ENCODE measurements at places on chromosomes 2 and 18. TPM values are rescaled to one million over a fixed set of nuclear protein-coding genes. Genes with fewer than 3 reads are reported as not detected.
A peak's percentile ranks its signal among the peaks of the same experiment; 100 is the strongest.

- no peaks in the 10 kb centered on the region for H3K27me3 ChIP-seq
- no peak overlapping the region for H3K4me3 ChIP-seq
- H3K36me3 ChIP-seq = no peaks in the 10 kb centered on the region
- DNase-seq = no peak
Measured at GRCh38 chr2:10196110-10196892, 73.8 kb downstream of the RRM2 start.

GRCh38 chr18:48475635-48476549, 62.9 kb upstream of the CTIF start:
- no peaks in the 10 kb centered on the region for H3K36me3 ChIP-seq
- DNase-seq = peak; percentile 67
- no peak overlapping the region for H3K4me3 ChIP-seq
- H3K27ac ChIP-seq = no peak overlapping the region
- no peaks in the 10 kb centered on the region for H3K27me3 ChIP-seq

Gene ACMSD
- total RNA-seq = not detected

Gene WDR75
- total RNA-seq = 54.7 TPM

DNA sequence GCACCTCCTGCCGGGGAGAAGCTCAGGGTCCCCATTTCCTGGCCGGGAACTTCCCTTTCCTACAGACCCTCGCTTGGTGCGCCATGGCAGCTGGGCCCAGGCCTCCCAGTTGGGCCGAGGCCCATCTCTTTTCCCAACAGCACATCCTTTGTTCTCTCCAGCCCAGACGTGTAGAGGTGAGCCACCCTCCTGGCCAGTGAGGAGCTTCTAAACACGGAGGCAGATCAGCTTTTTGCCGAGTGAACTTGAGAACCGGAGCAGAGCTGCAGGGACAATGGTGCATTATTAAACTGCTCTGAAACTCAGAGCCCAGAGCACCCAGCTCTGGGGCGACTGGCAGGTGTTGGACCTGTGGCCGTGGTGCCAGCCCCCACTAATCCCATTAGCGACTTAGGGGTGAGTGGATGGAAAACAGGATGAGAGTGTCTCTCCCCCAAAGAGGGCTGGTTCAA, 25.4 kb downstream of the SH3BP4 start:
- no peak overlapping the region for H3K4me3 ChIP-seq
- peaks cover 76% of the 10 kb centered on the region for H3K4me1 ChIP-seq
- peaks cover 65% of the 10 kb centered on the region for H3K36me3 ChIP-seq
- no peak overlapping the region for H3K27ac ChIP-seq

Gene IGFBP5
- total RNA-seq = not detected

DNA sequence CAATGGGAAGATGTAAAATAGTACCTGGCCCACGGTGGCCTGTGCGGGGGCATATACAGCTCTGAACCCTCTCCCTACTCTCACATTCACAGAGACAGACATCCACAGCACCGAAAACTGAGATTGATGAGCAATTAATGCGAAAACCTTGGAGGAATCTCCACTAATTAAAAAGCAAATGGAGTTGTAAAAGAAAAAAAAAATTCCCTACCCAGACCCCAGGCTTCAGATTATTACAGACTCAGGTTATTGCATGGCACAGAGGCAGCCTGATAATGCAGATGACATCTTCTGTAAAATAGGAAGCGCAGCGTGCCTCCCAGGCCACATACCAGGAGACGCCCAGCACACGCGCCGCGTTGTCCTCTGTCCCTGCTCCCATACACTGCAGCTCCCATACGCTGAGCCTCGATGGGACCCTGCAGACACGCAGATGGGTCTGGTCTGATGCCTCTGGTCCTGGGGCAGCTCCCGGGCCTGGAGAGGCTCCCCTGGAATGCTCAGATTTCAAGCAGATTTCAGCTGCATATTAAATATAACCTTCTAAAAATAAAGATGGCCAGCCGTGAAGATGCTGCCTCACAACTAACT, 496.1 kb upstream of the MYT1L start:
- no peaks in the 10 kb centered on the region for H3K4me1 ChIP-seq
- H3K4me3 ChIP-seq = no peak overlapping the region
- no peaks in the 10 kb centered on the region for H3K36me3 ChIP-seq
- no peak overlapping the region for H3K27ac ChIP-seq
- no peak for DNase-seq

DNA sequence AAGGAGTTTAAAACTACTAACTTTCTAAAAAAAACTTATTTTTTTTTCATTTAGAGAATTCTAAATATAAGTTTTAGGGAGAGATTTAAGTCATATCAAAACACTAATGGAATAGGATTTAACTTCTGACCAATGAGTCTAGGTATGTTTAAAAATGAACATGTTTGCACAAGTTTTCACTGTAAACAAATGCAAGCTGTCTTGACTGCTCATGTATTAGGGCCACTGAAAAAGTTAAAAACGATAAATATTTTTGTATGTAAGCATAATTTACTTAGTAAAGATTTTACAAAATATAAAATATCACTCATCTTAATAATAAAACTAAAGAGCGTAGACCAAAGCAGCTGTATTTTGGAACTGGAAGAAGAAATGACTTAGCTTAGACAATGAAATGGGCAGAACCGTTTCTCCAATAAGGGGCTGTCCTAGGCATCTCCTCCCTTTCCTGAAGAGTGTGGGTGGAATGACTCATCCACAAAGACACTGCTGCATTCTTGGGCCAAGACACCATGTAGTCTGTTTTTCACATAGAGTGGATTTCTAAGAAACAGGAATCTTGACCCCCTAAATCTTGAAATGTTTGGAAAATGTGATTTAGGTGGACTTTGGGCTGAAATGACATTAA, 118.8 kb downstream of the MEP1B start:
- H3K4me1 ChIP-seq = peaks cover 12% of the 10 kb centered on the region
- no peak overlapping the region for H3K4me3 ChIP-seq
- H3K27me3 ChIP-seq = no peaks in the 10 kb centered on the region

Gene TMEM163
- not detected for total RNA-seq

DNA sequence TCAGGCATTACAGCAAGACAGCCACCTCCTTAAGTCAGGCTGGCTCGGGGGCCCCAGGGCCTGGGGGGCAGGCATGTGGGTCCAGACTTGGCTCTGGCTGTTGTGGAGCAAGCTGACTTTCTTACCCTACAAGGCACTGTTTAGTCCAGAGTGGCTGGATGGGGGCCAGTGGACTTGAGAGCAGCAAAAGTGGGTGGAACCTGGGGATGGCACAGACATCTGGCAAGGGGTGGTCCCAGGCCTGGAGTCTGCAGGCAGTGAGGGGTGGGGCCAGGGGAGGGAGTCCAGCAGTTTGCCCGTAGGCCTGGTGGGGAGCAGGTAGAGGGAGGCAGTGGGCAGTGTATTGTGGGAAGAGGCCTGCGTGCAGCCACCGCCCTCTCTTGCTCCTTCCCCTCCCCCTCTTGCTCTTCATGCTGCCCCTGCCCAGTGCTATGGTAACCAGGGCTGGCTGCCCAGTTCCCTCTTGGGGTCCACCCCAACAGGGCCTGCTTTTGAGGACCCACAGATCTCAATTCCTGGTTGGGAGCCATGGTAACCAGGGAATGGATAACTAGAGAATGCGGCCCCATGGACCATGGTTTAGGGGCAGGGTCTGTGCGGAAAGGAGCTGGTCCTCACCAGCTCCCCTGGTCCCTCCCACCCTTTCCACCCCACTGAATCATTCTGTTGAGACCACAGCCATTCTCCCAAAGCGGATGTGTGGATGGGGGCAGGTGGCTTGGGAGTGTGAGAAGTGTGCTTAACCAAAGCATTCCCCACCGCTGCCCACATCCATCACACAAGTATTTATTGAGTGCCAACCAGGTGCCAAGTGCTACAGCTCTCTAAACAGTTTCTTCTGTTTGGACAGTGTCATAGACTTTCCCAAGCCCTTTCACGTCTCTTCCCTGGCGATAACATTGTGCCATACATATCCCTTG, 19.3 kb downstream of the SPEG start:
- 0 out of 2 replicates have a peak, but pooled peaks cover 2% of the 10 kb centered on the region for H3K36me3 ChIP-seq
- peak; percentile 68 for DNase-seq
- no peaks in the 10 kb centered on the region for H3K27me3 ChIP-seq
- H3K4me1 ChIP-seq = peaks cover 22% of the 10 kb centered on the region

GRCh38 chr18:6374935-6375529, 39.7 kb downstream of the L3MBTL4 start:
- H3K27me3 ChIP-seq = no peaks in the 10 kb centered on the region
- no peaks in the 10 kb centered on the region for H3K36me3 ChIP-seq
- peak overlapping the region; percentile 13 for H3K27ac ChIP-seq
- no peak for DNase-seq

DNA sequence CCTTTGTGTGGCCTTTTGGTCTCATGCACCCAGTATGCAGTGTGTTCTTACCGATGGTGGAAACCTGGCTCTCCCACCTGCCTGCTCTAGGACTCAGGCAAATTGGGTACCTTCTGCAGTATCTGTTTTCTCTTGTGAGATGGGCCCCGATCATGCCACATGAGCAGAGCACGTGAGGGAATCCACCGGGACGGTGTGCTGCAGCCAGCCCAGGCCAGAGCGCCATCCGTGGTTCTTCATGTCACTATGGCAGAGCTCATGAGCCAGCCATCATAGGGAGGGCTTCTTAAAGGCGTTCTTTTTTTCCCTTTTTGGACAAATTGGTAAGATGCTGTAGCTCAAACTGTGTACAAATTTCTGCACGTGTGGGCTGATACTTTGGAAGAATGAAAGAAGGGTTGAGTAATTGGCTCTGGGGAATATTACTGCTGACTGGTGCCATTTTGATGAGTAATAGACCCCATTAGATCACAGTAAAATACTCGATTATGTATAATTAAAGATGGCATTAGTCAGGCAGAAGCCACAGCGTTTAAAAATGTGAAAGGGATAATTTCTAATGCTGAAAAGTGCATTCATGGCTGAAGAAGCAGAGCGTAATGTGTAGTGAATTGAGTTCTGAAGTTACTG, 19.2 kb downstream of the SH3RF3 start:
- no peaks in the 10 kb centered on the region for H3K36me3 ChIP-seq
- H3K4me1 ChIP-seq = no peaks in the 10 kb centered on the region
- H3K4me3 ChIP-seq = no peak overlapping the region
- H3K27me3 ChIP-seq = no peaks in the 10 kb centered on the region
- no peak for DNase-seq

Gene GALNT5
- total RNA-seq = 1.7 TPM

Gene SERPINB11
- not detected for total RNA-seq

Gene CCDC68
- not detected for total RNA-seq

DNA sequence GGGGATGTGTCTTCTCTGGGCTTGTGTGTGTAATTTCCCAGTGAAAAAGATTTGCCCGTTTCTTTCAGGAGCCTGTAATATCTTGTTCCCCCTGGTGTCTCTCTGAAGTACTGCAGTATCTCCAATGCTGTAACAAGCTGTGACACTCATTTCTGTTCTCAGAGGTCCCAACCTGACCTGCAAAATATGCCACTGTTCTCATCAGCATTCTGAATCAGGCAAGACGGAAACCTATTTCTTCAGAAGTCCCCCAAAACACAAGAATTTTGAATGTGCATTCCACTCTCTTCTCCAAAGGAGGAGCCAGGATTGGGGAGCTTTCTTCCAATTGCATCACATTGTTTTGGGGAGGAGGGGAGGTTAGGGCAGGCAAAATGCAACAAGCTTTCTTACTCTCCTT, 77.0 kb upstream of the CNGA3 start:
- peak; percentile 19 for DNase-seq
- H3K4me3 ChIP-seq = no peak overlapping the region
- no peaks in the 10 kb centered on the region for H3K36me3 ChIP-seq
- H3K27me3 ChIP-seq = no peaks in the 10 kb centered on the region
- no peaks in the 10 kb centered on the region for H3K4me1 ChIP-seq
- no peak overlapping the region for H3K27ac ChIP-seq

- no peak overlapping the region for H3K27ac ChIP-seq
- peak overlapping the region; percentile 43 for H3K4me3 ChIP-seq
- H3K36me3 ChIP-seq = no peaks in the 10 kb centered on the region
- H3K4me1 ChIP-seq = peaks cover 20% of the 10 kb centered on the region
Measured at GRCh38 chr2:69306393-69306821, 80.6 kb downstream of the GFPT1 start.

GRCh38 chr2:110946902-110947301, 173.8 kb upstream of the BCL2L11 start:
- peaks cover 23% of the 10 kb centered on the region for H3K27me3 ChIP-seq
- no peak for DNase-seq
- no peaks in the 10 kb centered on the region for H3K4me1 ChIP-seq
- H3K36me3 ChIP-seq = no peaks in the 10 kb centered on the region
- no peak overlapping the region for H3K27ac ChIP-seq
- H3K4me3 ChIP-seq = no peak overlapping the region

DNA sequence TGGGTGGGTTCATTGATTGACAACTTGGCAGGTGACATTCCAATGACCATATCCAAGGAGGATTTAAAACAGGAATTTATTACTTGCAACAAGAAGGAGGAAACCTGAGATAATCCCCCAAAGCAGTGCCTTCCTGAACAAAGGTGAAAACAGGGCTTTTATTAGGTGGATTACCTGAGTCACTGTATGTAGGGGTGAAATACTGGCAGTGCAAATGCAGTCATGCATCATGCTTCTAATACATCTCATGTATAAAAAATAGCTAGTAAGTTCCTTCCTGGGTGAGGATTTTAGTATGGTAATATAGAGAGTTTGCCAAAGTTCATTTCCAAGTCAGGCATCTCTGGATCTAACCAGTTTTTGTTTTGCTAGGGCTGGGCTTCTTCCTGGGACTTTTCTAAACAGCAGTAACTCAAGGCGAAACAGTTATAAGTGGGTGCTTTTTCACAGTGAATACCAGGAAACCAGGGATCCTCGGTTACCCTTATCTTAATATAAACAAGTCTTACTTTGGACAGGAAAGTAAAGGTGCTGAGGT, 583.4 kb upstream of the LRRTM1 start:
- no peaks in the 10 kb centered on the region for H3K36me3 ChIP-seq
- H3K27me3 ChIP-seq = no peaks in the 10 kb centered on the region
- DNase-seq = no peak
- no peak overlapping the region for H3K4me3 ChIP-seq

DNA sequence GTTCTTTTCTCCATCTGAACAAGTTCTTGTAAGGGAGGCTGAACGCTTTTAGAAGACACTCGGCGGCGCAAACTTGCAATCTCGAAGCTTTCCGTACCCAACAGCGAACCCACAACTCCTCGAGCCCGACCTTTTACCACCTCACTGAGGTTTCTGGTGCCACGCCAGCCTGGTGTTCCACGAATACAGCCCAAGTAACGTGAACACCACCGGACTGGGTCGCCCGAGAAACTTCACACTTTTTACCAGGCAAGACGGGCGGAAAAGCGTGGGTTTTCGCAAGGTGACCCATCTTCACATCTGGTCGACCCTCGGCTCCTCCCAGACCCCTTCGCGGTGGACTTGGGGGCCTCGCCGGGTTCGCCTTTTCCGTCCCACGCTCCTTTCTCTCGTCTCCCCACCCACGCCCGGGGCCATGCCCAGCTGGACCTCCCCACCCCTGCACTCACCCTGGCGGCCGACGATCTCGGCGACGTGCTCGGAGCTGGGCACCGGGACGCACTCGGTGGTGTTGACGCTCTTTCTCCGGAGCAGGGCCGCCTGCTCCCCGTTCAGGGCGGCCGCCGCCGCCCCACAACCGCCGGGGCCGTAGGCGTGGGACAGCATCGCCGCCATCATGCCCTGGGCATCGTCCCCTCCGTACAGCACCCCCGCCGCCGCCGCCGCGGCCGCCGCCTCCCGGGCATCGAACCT, 1.2 kb downstream of the MEX3C start:
- no peaks in the 10 kb centered on the region for H3K27me3 ChIP-seq
- H3K4me3 ChIP-seq = peak overlapping the region; percentile 91
- H3K36me3 ChIP-seq = peaks cover 20% of the 10 kb centered on the region
- H3K27ac ChIP-seq = peak overlapping the region; percentile 62
- H3K4me1 ChIP-seq = peaks cover 21% of the 10 kb centered on the region

Gene COL4A4
- not detected for total RNA-seq

- H3K4me3 ChIP-seq = no peak overlapping the region
- H3K4me1 ChIP-seq = no peaks in the 10 kb centered on the region
Measured at GRCh38 chr2:38988716-38989115, 99.0 kb downstream of the ARHGEF33 start.

Gene RAB17
- total RNA-seq = 0.28 TPM

Gene RAX
- total RNA-seq = not detected
